ENCODE measurements at places on chromosomes 7 and 10.

DNA sequence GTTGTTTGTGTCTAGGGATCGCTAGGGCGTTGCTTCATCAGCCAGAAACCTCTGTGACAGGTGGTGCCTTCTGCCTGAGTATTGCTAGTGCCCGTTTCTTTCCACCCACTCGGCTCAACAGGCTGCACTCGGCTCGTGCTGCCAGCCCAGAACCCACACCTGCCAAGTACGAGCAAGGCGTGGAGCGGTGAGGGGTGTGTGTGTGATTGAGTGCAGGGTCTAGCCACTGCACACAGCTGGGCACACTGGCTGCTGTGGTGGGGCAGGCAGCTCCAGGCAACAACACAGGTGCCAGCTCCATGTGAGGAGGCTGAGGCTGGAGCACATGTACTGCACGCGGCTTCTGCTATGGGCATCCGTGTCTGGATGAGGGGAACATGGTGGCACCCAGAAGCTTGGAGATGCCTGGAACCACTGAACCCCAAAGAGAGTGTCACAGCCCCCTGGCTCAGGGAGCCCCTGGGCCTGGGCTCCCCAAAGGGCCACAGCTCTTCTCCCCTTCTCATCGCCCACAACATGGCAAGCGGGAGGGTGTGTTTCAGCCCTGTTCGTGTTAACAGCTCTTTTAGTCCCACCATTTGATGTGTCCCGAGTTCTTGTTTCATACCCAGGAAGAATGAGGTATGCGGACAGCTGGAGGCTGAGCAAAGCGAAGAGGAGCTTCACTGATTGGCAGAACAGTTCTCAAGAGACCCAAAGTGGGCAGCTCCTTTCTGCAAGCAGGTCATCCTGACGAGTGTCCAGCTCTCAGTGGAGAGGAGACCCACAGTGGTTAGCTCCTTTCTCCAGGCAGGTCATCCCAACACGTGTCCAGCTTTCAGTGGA lies 78.1 kb downstream of the HDAC9 start:
- DNase-seq, result no peak

- DNase-seq, result no peak
Measured at GRCh38 chr7:120138497-120138896, 134.5 kb upstream of the KCND2 start.

GRCh38 chr10:116312548-116312947 lies 11.7 kb upstream of the CCDC172 start:
- DNase-seq, result no peak

DNA sequence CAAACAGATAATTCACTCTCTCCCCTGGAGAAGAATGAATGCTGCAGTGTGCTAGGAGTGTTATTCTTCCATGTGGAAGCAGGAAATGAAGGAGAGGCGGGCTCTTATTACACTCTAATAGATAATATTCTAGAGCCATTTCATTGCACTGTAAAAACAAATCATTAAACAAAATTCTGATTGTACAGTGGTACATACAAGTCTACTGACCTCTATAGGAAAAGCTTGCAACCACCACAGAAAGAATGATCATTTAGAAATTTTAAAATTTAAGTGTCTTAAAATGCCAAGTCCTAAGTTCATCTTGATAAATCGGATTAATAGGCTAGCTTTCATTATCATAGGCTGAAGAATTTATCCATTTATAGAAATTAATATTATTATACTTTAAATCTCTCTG lies 960.3 kb upstream of the LRRN3 start:
- DNase-seq, result no peak

DNA sequence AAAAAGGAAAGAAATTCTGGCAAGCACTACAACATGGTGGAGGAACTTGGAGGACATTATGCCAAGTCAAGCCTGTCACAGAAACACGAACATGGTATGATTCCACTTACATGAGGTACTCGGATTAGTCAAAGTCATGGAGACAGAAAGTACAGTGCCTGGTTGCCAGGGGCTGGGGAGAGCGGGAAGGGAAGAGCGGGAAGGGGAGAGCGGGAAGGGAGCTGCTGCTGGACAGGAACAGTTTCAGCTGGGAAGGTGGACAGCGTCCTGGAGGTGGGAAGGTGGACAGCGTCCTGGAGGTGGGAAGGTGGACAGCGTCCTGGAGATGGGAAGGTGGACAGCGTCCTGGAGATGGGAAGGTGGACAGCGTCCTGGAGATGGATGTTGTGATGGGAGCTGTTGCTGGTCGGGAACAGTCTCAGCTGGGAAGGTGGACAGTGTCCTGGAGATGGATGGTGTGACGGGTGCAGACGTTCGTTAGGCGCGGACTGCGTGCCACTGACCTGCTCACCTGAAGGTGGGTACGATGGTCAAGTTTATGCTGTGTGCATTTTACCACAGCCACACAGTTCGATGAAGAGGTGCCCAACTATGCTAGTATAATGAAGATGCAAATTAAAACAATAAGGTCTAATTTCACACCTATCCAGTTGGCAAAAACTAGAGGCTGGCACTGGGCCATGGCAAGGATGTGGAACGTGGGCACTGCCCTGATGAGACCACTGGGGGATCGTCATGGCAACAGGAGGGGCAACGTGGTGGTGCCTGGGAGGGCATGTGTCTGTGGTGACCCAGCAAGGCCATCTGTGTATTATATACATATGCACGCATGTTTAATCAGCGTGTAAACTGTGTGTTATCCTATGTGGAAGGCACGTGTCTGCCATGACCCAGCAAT lies 103.8 kb downstream of the NKX6-2 start:
- DNase-seq, result no peak

DNA sequence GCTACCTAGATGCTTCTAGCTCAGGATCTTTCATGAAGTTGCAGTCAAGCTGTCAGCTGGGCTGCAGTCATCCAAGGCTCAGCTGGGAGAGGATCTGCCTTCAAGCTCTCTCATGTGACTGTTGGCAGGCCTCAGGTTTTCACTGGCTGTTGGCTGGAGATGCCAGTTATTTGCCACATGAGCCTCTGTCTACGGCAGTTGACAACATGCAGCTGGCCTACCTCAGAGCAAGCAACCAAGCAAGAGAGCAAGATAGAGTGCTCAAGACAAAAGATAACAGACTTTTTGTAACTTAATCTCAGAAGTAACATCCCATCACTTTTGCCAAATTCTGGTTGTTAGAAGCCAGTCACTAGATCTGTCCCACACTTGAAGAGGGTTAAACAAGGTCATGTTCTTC lies 125.8 kb downstream of the TPST1 start:
- peak; percentile 23 for DNase-seq

DNA sequence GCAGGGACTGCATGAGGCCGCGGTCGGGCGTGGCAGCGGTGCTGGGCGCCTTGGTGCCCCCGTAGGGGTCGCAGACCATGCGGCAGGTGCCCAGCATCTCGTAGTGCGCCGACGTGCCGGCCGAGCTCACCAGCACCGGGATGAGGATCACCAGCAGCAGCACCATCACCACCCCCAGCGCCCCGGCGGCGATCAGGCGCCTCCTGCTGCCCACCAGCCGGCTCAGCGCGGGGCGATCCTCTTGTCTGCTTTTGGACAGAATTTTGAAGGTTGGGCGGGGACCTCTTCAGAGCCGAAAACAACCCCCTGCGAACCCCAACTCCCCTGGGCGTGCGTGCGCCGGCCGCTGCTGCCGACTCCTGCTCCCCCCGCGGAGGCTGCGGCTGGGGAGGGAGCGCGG lies 779 bp downstream of the C1QL3 start:
- DNase-seq, result no peak

GRCh38 chr10:32210306-32211045 lies 136.5 kb downstream of the EPC1 start:
- peak; percentile 41 for DNase-seq

- DNase-seq, result no peak
Measured at GRCh38 chr10:111086574-111086973, 9.7 kb downstream of the ADRA2A start.

DNA sequence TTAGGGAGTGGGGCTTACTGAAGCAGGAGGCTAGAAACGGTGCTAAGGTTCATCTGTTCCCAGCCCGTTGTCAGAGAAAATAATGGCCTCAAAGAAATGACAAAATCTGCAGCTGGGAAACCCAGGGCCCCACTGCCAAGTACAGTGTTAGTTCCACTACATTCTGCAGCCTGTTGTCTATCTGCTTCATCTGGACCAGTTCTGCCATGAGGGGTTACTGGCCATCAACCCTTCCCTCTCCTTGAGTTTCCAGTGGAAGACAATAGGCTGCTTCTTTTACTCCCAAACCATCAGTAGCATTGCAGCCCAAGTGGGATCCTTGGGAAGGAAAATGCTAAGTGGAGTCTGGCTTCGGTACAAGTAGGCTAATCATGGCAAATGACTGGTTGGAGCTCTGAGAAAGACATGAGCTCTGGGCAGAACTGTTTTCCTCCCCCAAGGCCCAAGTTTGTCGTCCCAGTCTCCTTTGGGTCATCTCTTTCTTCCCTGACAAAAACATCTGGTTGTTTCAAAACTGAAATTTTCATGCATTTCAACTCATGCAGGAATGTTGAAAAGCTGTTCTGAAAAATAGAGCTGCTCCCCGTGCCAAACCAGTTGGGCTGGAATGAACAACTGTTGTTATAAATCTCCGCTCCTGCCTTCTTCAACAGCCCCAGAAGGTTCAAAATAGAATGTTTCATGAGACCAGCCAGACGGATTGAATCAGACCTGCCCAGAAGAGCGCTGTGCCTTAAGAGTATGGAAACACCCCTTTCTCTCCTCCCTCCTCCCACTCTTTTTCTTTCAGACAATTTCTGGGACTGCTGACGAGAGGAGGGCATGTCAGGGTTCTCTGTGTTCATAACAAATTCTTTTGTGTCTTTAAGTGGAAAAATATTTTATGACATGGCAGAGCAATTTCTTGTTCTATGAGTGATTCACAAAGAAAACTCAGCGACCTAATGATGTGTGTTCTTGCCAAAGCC lies 116.6 kb downstream of the RAB18 start:
- peak; percentile 89 for DNase-seq

- DNase-seq, result no peak
Measured at GRCh38 chr7:41466760-41467384, 236.0 kb downstream of the INHBA start.

- DNase-seq, result no peak
Measured at GRCh38 chr7:92806496-92806895, 29.9 kb downstream of the CDK6 start.

GRCh38 chr7:131829947-131830558 lies 273.6 kb upstream of the PODXL start:
- DNase-seq, result no peak

- no peak for DNase-seq
Measured at GRCh38 chr10:88565072-88565471, 18.0 kb downstream of the RNLS start.

DNA sequence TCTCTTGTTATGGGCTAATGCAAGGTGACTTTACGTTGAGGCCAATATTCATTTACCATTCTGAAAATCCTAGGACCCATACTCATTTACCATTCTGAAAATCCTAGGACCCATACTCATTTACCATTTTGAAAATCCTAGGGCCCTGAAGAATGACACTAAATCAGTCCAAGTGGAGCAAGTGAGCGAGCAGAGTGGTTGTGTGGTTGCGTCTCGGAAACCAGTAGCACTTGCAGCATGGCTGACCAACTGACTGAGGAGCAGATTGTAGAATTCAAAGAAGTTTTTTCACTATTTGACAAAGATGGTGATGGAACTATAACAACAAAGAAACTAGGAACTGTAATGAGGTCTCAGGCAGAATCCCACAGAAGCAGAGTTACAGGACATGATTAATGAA lies 6.9 kb downstream of the SAR1A start:
- DNase-seq, result no peak

GRCh38 chr10:27251554-27251953 lies 11.0 kb upstream of the ACBD5 start:
- no peak for DNase-seq

- DNase-seq, result no peak
Measured at GRCh38 chr7:128201067-128201689, 39.9 kb upstream of the LEP start.

DNA sequence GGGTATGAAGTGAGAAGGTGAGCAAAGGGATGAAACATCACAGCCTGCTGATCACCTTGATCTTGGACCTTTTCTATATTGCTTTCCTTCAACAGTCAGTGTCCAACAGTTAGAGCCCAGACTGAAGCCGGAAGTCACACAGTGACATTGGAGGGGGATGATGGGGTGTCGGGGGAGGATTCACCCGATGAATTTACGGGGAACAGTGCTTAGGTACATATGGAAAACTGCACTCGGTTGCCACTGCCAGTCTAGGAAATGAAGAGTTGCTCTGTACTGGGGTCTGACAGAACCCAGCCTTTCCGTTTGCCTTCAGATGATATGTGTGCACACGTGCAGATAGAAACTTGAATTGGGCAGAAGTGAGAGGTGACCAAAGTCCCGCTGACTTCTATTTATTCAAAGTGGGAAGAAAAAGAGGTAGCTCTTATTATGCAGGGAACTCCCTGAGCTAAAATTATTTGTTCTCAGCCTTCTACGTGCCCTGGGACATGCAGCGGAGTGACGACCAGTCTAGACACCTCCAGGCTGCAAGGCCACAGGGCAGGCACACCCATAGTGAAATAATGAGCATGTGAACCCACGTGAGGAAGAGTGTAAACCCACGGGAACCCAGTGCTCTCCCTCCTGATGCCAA lies 107.2 kb upstream of the INHBA start:
- no peak for DNase-seq

- no peak for DNase-seq
Measured at GRCh38 chr10:120455004-120455403, 2.0 kb upstream of the PLPP4 start.

GRCh38 chr10:131668903-131669302 lies 231.9 kb upstream of the PPP2R2D start:
- no peak for DNase-seq

DNA sequence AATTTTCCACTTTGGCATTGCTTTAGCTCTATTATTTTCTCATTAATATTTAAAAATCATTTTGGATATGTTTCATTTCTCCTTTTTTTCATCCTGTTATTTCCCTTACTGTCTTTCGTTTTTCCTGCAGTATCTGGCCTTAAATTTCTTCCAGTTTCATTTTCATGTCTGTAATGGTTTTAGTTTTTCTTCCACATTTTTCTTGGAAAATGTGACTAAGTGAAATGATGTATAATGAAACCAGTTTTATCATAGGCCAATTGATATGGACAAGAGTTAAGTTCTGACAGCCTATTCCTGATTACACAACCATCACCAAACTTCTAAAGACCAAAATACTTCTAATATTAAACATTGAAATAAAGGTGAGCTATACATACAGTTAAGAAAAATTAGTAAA lies 158.5 kb downstream of the LHFPL3 start:
- no peak for DNase-seq

DNA sequence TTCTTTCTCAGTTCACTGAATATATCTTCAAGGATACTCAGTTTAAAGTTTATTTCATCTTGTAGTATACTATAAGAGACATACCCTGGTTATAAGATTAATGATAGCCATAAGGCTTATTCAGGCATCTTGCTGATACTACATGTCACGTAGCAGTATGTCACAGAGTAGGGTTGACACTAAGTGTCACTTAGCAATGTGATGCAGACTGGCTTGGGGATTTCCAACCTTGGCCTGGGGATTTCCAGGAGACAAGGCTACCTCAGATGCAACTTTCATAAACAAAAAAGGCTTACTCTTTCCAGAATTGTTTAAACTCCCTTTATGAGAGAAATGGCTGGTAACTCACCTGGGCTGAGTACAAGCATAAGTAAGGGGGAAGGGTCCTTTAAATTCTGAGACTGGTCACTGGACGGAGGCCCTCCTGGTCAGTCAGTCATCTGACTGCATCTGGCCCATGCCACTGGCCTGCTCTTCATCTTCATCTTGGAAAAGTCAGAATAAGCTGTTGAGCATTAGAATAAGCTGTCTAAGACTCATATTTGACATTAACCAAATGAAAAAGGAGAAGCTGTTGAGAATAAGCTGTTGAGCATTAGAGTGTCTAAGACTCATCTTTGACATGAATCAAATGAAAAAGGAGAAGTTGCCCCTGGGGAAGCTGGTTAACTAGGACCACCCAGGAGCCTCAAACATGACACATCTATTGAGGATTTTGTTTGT lies 9.5 kb downstream of the SLC13A1 start:
- DNase-seq, result no peak

- DNase-seq, result no peak
Measured at GRCh38 chr10:86597306-86597705, 57.0 kb upstream of the OPN4 start.
